Activated CD4-positive, alpha-beta T cell treated with anti-CD3 and anti-CD28 coated beads, Interleukin-2, amount 10 ng/mL, durations not matched to agents 7 days and 5 days (primary cell): ENCODE measurements at places on chromosomes 1 and 21. TPM values are rescaled to one million over a fixed set of nuclear protein-coding genes. Genes with fewer than 3 reads are reported as not detected.
A peak's percentile ranks its signal among the peaks of the same experiment; 100 is the strongest.

- DNase-seq, result no peak
These were observed 18.7 kb downstream of the CLSTN1 start for GRCh38 chr1:9805006-9805508.

GRCh38 chr1:114352797-114353196 is 158.2 kb downstream of the TRIM33 start:
- DNase-seq, result no peak

IL10 gene
- total RNA-seq, result 0.12 TPM

DNA sequence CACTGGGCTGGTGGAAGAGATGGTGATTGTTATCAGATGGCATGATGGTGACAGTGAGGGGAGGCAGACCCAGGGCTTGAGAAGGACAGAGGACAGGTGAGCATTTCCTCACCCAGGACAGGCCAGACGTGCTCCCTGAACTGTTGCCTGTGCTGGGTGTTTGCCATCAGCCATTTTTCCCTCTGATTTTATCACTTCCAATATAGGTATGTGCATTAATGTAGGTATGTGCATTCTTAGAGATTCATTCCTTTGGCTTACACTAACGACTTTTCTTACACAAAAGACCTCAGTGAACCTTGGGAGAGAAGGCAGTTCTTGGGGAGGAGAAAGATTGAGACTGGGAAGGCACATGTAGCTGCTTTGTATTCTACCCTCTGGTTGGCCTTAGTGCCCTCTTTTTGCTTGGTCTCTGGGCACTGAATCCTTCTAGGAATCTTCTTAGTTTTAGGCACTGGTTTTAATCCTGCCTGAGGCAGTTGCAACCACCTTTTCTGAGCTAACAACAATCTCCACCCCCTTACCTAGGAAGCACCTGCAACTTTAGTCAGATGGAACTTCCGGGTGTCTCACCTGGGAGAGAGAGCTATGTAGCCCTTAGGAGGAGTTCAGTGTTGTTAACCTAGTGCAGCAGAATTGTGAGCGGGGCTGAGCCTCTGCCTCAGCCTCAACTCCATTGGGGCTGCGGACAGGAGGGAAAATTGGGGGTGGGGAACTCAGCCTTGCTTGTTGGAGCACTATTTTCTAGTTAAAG is 30.9 kb downstream of the C1orf116 start:
- no peak for DNase-seq

MMP23B gene
- 1.8 TPM for total RNA-seq

DYNLT5 gene
- not detected for total RNA-seq

DNA sequence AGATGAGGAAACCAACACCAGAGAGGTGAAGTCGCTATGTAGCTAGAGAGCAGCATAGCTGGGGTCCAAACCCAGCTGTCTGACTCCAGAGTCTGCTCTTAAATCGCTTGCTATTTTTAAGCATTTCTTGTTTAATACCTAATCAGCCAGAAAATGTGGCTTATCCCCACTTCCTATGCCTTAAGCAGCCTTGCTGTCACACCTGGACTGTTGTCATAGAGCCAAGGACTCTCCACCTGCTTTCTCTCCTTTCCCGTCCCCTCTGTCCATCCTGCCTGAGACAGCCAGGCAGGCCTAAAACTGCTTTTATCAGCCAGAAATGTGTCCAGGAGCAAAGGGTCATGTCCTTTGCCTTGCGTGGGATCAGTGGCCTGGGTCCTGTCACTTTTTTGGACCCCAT is 28.3 kb upstream of the EPHA8 start:
- DNase-seq, result no peak

HSD3B2 gene
- not detected for total RNA-seq

DNA sequence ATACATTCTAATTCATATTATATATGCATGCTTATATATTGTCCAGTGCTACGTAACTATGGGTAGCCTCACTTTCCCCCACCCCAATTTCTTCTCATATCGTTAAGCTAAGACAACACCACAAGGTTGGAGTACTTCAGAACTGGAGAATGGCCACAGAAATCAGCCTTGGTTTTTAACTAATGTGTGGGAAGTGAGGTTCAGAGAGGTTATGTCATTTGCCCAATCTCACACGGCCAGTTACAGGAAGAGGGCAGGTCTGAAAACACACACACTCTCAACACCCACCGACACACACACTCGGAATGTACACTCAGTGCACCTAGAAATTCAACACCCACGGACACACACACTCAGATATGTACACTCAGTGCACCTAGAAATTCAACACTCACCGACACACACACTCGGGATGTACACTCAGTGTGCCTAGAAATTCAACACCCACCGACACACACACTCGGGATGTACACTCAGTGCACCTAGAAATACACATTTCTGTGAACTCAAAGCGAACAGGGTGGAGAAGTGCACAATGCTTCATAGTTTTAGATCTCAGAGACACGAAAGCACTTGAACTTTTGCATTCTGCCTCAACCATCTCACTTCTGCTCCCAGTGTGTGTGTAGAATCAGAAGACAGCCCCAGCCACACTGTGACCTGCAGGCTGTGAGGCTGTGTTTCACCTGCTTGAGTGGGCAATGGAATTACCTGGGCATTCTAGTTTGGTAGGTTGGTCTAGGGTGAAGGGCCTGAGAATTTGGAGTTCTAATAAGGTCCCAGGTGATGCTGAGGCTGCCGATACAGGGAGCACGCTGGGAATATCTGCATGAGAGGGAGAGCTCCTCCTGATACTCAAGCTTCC is 170.4 kb downstream of the CLIC6 start:
- no peak for DNase-seq

DNA sequence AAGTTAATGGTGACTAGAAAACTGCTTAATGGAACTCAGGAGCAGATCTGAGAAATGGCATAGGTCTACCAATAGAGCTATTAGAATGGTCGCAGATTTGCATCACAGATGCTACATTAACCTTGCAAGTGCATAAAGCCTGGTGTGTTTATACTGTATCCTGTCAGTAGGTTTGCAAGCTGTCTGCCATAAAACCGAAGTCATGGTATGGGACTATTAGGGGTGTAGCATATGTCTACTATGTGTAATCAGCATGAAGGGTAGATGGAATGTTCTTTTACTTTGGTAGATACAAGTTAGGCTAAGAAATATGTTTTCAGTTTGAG is 574.2 kb upstream of the ADGRL2 start:
- no peak for DNase-seq

MATN1 gene
- not detected for total RNA-seq

DNA sequence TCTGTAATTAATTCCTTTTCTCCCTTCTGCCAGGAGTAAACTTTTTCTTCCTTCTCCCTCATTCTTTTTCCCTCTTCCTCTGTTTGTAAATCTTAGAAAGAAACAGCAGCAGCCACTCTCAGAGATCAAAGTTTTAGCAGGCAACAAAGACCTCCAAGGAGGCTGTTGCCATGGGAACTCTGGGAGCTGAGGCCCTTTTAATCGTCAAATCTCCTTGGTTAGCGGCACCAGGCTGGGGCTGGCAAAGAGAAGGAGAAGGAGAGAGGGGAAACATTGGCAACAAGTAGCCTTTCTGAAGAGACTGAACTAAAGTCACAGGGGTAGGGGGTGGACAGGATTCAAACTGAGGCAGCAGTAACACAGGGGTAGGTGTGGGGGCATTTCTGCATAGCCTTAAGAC is 25.2 kb downstream of the ILDR2 start:
- no peak for DNase-seq

SCAMP3 gene
- total RNA-seq, result 88.7 TPM

GPR37L1 gene
- not detected for total RNA-seq

NIPAL3 gene
- 78.1 TPM for total RNA-seq

GRCh38 chr1:198228925-198229324 is 72.1 kb downstream of the NEK7 start:
- no peak for DNase-seq

DNA sequence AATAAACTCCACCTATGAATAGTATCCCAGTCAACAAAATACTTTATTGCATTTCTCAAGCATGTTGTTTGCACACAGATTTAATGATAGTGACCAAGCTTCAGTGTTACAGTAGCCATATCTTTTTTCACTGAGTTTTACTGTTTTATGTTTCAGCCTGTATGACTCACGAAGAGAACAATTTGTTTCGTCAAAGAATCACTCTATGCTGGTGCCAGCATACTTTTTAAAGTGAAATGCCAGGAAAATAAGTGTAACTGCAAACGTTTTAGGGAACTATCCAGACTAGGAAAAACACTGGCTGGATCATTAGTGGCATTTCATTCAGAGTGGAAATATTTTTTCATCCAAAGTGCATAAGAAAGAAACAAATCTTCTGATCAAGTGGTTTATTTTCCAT is 210.8 kb downstream of the COL11A1 start:
- no peak for DNase-seq

DNA sequence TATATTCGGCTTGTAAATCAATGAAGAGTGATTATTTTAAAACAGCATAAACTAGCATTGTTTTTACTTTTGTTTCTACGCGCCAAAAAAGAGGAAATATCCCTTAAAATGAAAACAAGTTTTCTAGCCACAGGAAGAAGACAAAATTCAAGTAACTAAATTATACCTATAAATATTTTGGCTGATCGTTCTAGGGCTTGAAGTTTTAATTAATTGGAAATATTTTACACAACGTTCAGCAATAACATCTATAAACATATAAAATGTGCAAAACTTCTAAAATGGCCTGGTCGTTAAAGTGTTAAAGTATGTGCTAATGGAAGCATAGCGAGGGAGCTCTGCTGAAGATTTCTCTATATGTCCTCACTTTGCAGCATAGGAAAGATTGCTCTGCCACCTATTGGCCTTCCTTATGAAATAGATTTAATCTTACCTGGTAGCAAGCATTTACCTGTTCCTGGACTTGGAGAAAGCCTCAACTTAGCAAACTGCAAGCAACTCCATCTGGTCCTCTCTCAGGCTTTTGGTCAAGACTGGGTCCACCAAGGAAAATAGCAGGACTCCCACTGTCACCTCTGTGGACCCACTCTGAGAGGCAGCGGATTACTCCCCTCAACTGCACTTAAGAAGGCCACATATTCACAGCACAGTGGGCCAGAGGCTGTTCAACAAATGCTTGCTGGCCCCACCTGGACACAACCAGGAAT is 351.3 kb upstream of the RUNX1 start:
- DNase-seq, result peak; percentile 62
